ENCODE measurements at places on chromosomes 3 and 15. TPM values are rescaled to one million over a fixed set of nuclear protein-coding genes. Genes with fewer than 3 reads are reported as not detected.

Gene DAZL
- not detected for total RNA-seq

Gene P2RY12
- not detected for total RNA-seq

Gene MUC4
- total RNA-seq: not detected

GRCh38 chr15:89088605-89089315 is 504 bp downstream of the ABHD2 start:
- DNase-seq: peak; percentile 70

Data from body of pancreas (tissue), 4 donors.